ENCODE measurements at places on chromosomes 12 and 14. TPM values are rescaled to one million over a fixed set of nuclear protein-coding genes. Genes with fewer than 3 reads are reported as not detected.

GRCh38 chr14:52068615-52069306, at the start of gene NID2:
Gene NID2 (minus strand): TSS chr14:52069059. CDS start chr14:52068994, 65 bp downstream.
- peak; percentile 60 for DNase-seq

DNA sequence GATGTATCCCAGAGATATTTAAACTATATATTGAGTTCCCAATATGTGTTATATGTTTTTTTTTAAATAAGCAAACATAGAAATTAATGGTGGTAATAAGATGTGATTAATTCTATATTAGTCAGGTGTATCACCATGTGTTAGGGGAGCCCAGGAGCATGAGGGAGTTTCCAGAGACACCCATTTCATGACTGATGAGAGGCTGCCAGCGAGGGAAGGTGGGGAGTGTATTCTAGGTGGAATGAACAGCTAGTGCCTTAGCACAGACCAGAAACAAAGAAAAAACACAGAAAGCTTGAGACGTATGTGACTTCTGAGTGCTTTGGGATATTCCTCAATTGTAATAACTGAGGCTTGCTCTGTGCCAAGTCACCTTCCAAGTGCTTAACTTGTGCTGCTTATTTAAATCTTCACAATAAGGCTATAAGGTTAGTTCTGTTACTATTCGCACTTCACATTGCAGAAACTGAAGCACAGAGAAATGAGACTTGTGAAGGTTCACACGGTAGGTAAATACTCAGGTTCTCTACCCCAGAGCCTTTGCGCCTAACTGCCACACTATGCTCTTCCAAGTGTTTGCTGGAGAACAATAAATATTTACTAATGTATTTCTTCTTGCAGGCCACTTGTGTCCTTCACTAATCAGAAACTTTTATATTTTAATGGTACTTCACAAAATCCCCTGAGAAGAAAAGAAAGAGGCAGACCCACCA, 17.9 kb upstream of the MGP start:
- no peak for DNase-seq

DNA sequence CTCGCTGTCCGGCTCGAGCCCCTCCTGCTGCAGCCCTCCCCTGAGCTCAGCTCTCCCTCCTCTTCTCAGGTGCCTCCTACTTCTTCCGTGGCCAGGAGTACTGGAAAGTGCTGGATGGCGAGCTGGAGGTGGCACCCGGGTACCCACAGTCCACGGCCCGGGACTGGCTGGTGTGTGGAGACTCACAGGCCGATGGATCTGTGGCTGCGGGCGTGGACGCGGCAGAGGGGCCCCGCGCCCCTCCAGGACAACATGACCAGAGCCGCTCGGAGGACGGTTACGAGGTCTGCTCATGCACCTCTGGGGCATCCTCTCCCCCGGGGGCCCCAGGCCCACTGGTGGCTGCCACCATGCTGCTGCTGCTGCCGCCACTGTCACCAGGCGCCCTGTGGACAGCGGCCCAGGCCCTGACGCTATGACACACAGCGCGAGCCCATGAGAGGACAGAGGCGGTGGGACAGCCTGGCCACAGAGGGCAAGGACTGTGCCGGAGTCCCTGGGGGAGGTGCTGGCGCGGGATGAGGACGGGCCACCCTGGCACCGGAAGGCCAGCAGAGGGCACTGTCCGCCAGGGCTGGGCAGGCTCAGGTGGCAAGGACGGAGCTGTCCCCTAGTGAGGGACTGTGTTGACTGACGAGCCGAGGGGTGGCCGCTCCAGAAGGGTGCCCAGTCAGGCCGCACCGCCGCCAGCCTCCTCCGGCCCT, 22.8 kb downstream of the MMP17 start:
- DNase-seq: no peak

DNA sequence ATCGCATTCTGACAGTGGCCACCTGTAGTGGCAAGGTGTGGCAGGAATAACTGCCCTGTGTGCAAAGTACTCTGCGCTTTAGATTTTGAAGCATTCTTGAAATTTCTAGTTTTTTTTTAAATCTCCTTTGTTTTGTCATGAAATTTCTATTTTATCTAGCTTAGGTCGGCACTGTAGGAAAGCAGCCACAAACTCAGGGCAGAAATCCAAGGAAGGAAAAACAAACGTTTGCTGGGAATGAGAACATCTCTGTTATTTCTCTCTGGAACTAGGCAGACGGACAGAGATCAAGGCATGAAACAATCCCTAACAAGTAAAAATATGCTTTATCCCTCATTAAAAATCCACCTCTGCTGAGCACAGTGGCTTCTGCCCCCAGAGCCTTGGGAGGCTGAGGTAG, 1.3 kb upstream of the NR2C1 start:
- DNase-seq: no peak

GRCh38 chr12:6407236-6407954, 23.4 kb downstream of the LTBR start:
- no peak for DNase-seq

- DNase-seq: no peak
Measured at GRCh38 chr14:104285508-104285840, 147.1 kb downstream of the KIF26A start.

GRCh38 chr12:7352661-7353060, 48.8 kb downstream of the ACSM4 start:
- DNase-seq: no peak

The ATP6V1D gene
- total RNA-seq: 79.1 TPM

The HSPB8 gene
- 47.9 TPM for total RNA-seq
